ENCODE measurements at places on chromosomes 5 and 9.
A peak's percentile ranks its signal among the peaks of the same experiment; 100 is the strongest.

DNA sequence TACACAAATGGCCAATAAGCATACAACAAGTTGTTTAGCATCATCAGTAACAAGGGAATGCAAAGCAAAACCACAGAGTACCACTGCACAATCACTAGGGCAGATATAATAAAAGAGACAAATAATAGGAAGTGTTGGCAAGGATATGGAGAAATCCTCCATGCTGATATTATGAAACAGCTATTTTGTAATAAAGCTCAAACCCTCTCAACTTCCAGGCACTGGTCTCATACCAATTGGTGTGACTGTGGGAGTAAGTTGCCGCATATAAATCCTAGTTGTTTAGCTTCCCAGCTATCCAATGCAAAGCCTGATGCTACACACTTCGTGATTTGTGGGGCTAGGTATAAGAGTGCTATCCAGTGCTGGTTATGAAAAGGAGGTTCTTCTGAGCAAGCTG, 88.6 kb downstream of the SMIM23 start:
- DNase-seq, result no peak

DNA sequence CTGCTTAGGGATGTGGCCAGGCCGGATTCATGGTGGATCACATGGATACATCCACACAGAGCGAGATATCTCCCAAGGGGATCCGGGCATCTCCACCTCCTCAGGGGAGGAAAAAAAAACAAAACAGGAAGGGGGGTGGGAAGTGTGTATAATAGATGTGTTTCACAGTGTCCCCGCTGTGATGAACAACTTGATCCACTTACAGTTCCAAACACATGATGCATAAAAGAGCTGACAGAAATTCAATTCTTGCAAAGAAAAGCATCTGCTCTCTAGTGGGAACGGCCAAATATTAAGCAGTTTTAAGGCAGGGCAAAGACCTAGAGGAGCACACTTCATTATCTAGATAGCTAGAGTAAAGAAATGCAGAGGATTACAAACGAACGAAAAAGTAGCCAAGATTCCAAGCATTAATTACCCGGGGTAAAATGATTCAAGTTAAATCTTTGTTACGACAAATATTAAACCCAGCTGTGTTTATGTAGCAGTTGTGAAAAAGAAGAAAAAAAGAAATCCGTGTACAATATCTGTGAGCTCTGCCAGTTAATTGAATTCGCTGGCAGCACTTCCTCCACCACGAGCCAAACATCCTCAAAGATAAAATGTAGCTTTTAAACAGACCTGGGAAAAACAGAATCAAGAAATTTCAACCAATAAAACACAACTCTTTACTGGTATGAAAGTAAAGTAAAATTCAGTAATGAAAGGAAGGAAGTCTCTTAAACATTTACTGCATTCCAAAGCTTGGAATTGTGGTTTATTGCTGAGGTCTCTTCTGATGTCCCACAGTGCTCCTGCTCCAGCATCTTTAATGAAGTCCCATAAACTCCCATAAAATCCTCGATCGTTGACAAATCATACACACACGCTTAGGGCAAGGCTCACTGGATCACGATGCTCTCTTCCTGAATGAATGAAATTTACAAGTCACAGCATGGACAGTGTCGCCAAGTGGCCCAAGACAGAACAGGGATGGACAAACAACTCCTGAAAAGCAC, 213.0 kb downstream of the CRB2 start:
- peak; percentile 57 for DNase-seq

- no peak for DNase-seq
Observed at GRCh38 chr9:98140503-98140902, 21.5 kb upstream of the TRIM14 start.

GRCh38 chr5:74598731-74599130, 41.8 kb downstream of the ENC1 start:
- no peak for DNase-seq

GRCh38 chr5:139700711-139701055, 52.5 kb downstream of the CXXC5 start:
- no peak for DNase-seq

DNA sequence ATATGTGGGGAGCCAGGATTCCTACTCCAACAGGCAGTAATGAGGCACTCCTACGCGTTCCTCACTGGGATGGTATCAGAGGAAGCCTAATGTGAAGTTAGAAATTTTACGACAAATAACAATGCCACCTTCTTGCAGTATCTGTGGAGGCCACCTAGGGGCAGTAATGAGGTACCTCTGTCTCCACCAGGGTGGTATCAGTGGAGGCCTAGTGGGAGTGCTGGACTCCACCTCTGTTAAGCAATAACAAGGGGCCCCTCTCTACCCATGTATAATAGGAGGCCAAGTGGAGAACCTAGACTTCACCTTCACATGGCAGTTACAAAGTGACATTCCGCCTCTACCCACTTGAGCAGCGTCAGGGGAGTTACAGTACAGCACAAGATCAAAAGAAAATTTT, 147.9 kb downstream of the PLPPR1 start:
- no peak for DNase-seq

- DNase-seq, result no peak
Observed at GRCh38 chr9:114031948-114032840, 45.9 kb downstream of the AMBP start.

DNA sequence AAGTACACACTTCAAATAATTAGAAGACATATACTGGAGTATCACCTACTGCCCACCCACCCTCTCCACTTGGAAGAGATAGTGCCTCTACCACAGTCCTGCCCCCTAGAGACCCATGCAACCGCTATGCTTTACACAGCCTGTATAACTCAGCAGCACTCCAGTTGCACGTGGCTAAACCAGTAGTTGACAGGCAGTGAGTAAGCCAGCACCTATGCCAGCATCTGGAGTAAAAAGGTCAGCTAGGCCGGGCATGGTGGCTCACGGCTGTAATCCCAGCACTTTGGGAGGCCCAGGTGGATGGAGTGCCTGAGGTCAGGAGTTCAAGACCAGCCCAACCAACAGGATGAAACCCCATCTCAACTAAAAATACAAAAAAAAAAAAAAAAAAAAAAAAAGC, 356.4 kb downstream of the NR2F1-AS1 start:
- DNase-seq, result no peak

DNA sequence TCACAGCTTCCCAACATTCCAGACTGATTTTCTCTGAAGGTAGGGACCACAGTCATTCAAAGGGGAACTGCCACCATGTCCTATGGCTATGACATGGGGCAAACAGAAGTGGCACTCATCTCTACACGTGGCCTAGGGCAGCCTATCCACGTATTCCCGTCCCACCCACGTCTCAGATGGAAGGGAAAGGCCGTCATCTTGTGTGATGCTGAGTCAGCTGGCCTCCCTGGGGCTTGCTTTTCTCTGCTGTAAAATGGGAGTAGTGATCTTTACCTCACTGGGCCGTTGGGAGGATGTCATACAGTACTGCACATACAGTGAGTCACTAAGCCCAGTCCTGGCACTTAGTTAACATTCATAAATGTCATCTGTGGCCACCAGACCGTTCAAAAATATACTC, 72.3 kb downstream of the RAPGEF1 start:
- DNase-seq, result no peak

DNA sequence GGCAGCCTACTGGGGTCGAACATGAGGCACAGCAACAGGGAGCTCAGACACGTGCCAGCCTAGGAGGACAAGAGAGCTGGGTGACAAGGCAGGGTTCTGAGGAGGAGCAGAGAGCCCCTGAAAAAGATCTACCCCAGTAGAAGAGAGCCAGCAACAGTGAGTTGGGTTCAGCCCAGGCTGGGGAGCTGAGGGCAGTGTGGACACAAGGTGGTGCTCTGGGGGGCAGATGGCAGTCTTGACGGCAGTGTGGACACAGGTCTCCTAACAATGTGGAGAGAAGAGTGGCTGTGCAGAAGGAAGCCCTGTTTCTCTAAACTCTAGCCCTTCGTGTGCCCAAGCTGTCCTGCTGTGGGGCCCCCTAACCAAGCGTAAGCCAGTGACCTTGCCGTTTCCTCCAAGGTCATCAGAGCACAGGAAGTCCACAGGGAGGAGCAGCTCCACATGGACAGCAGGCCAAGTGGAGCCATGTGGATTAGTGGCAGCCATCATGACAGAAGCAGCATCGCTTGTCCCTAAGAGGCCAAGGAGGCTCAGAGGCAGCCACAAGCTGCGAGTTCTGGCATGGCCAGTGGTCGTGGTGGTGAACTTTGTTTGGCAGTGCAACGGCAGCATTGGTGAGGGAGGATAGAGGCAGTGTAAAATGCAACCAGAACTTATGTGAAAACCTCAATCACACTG, 25.1 kb upstream of the LMX1B start:
- no peak for DNase-seq

GRCh38 chr9:76725885-76726284, 38.4 kb upstream of the PCA3 start:
- DNase-seq, result no peak
